ENCODE measurements at places on chromosomes 1 and 21.

GRCh38 chr1:114502080-114502479, 8.9 kb downstream of the TRIM33 start:
- no peak for DNase-seq

DNA sequence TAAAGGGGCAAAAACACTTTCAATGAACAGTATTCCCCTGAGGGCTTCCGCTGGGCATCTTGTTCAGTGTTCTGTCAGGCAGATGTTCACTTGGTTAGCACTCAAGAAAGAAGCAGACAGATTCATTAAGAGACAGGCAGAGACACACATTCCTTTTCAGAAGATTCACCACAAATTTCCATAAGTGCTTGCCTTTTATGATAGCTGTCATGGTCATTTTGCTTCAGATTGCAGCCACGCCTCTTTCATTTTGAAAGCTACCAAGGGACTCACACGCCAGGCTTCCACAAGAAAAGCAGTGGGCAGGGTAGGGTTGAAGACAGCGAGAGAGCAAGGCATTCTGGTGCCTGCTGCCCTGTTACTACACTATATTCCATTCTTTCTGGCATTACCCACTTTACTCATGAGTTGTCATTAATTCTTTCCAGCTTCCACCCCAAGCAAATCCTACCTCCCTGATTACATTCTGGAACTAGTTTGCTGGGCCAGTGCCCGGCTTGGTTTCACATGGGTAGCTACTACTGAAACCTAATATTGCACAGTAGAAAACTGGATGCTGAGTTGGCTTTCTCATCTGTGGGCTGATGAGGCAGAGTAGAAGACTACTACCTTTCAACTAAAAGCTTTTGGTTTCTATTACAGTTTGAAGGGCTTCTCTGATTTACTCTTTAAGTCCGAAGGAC, 91.2 kb upstream of the COL24A1 start:
- DNase-seq = no peak

- DNase-seq = no peak
Observed at GRCh38 chr21:30986965-30987364, 51.3 kb downstream of the KRTAP19-8 start.

DNA sequence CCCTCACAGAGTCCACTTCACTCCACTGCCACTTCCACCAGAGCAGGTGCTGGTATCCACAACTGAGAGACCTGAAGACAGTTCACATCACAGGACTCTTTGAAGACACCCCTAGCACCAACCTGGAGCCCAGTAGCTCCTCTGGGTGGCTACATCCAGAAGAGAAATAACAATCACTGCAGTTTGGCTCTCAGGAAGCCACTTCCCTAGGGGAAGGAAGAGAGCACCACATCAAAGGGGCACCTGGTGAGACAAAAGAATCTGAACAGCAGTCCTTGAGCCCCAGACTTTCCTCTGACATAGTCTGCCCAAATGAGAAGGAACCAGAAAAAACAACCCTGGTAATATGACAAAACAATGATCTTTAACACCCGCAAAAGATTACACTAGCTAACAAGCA, 113.2 kb downstream of the TENT5C start:
- DNase-seq = no peak

DNA sequence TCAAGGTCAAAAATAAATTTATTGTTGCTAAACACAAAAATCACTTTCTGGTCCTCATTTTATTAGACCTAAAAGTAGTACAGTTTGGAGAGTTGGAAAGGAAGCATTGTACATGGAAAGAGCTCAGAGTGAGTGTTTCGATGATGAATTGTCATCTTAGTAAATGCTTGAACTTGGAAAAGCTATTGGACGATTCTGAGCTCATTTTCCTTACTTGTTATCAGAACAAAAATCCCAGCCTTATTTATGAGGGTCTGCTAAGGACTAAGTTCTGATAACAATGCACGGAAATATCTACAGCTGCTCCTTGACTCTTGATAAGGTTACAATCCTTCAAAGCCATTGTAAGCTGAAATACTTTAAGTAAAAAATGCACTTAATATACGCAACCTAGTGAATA, 710.0 kb upstream of the PTBP2 start:
- DNase-seq = no peak

DNA sequence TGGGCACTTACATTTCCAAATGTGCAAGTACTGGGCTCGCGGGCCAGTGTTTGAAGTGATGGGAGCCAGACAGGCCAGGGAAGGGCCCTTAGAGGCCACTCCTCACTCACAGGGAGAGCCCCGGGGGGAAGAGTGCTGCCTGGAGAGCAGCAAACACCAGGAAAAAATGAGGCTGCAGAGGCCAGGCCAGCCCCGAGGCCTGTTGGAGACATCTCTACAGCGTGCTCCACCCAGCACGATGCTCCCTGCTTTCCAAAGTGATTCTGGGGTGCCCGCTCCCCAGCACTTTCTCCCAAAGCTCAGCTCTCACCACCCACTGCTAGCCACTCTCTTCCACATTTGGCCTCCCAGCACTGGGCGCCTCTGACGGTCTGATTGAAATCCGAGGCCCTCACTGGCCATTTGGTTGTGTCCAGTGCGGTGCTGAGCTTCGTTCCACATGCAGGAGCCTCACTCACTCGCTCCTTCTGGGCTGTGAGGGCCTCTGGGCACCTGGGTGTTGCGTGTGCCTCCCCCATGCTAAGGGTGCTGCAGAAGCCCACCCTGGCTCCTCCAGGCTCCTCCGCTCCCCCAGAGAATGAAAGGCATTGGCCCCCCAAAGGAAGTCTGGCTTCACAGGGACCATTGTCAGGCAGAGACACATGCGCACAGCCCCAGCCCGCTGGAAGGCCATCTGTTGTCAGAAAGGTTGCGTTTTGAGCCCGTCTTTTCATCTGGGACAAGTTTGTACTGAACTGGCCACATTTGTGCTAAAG, 385.4 kb upstream of the VAMP3 start:
- DNase-seq = no peak

DNA sequence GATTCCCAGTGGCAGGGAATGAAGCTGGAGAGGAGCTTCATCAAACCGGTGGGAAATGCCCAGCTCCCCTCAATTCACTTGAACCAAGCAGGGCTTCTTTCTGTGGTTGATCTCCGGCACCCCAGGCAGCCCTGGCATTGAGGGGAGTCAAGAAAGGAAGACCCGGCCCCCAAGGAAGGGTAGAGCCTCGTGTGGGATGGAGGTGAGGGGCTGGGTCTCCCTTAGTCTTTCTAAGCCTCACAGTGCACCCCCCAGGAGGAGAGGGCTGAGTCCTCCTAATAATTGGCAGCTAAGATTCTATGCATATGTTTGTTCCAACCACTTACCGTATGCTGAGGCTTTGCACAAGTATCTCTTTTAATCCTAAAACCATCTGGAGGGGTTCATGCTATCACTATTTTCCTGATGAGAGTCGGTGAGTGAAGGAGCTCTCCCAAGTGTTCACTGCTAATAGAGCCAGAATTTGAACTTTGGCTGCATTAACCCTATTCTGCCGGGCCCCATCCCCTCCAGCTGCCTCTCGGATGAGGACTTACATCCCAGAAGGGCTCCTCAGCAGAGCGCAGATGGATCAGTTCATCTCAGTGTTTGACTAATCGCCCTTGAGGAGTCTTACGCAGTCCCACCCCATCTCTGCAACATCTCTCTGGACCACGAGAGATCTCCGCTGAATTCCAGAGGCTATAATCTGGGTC, 33.1 kb upstream of the TMEM51 start:
- no peak for DNase-seq

GRCh38 chr1:224069138-224069537, 44.8 kb upstream of the FBXO28 start:
- no peak for DNase-seq

DNA sequence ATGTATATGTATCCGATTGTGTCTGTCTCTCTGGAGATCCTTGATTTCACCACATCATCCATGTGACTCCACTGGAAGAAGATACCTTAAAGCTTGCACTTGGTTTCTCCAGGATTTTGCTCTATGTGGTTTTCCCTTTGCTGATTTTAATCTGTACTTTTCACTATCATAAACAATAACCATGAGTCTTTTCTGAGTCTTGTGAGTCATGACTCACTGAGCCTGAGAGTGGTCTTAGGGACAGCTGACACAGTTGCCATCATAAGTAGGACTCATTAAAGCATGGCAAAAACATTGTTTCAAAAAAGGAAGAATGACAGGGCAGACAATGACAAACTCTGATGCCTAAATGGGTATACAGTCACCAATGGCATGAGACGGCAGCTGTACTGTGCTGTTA, 226.2 kb downstream of the AKT3 start:
- no peak for DNase-seq

- no peak for DNase-seq
Observed at GRCh38 chr1:93322349-93322748, 23.4 kb upstream of the DR1 start.

GRCh38 chr1:76238094-76238628, 163.6 kb downstream of the ST6GALNAC3 start:
- no peak for DNase-seq

GRCh38 chr1:169896013-169896412, 2.3 kb upstream of the SCYL3 start:
- no peak for DNase-seq

GRCh38 chr1:101308935-101309333, 72.1 kb downstream of the S1PR1 start:
- DNase-seq = no peak

GRCh38 chr1:94919241-94920030, 7.5 kb downstream of the CNN3 start:
- no peak for DNase-seq

GRCh38 chr1:53366901-53367502, 39.1 kb upstream of the LRP8 start:
- DNase-seq = no peak

- no peak for DNase-seq
Observed at GRCh38 chr21:33966324-33966949, 50.8 kb upstream of the ATP5PO start.

GRCh38 chr1:1732381-1732780, 8.2 kb upstream of the CDK11A start:
- no peak for DNase-seq

DNA sequence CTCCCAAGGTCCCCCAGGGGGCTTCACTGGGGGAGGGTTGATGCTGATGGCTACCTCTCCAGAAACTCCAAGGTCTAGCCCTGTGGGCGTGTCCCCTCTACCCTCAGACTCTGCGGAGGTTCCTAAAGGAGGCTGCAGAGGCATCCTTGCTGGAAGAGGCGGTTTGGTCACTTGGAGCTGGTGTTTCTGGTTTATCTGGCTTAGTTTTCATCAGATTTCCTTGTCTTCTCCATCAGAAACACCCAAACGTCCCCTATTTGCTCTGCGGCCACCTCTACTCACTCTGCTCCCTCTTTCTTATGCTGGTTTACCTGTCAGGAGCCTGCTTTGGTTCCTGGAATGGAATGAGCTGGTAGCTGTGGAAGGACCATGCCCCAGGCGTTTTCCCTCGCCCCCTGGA, 2.5 kb downstream of the PKP1 start:
- no peak for DNase-seq

- no peak for DNase-seq
Observed at GRCh38 chr1:182113879-182114626, 52.5 kb upstream of the ZNF648 start.

DNA sequence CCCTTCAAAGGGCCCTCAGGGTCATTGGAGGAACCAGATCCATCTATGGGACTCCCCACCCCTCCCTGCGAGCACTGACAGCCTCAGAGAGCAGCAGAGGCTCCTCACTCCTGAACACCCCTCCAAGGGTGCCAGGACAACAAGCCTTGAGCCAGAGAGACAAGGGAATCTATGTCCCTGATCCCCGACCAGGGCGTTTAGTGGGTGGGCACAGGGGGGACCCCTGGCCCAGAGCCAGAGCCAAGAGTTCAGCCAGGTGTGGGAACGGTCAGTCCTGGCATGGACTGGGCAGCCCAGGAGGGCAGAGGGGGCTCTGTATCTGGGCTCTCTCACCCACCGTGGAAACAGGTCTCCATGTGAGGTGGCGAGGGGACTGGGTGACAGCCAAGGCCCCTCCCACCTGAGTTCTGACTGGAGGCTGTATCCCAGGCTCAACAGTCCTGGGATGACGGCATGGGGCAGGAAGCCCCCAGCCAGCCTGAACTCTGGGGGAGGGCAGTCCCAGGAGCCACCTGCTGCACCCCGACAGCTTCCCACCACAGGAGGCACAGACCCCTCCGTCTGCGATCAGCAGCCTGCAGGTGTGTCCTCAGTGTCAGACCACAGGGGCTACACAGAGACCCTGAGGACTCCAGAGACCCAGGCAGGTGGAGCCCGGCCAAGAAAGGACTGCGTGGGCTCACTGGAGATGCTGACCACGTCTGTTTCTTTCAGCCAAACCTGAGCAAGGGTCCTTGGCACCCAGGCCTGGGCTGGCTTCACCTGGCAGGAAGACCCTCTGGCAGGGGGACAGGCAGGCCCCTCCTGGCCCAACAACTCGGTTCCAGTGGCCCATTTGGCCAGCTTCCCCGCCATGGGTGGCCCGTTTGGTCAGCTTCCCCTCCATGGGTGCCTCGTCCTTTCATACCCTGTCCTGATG, 11.2 kb upstream of the SRARP start:
- no peak for DNase-seq

DNA sequence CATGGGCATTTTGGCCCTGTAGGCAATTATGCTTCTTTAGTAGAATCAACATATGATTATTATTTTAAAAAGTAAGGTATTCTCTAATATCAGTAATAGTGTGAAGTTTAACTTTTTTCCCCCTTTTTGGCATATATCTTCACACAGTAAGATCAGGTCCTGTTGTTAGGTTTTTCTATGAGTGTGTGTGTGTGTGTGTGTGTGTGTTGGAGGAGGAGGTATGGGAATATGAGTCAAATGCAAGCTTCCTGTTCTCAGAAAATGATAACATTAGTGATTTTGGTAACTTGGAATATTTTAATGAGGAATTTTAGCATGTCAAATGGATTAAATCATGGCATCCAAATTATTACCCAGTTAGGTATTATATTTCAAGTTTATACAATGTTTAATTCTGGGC, 65.8 kb upstream of the BCL10 start:
- no peak for DNase-seq

DNA sequence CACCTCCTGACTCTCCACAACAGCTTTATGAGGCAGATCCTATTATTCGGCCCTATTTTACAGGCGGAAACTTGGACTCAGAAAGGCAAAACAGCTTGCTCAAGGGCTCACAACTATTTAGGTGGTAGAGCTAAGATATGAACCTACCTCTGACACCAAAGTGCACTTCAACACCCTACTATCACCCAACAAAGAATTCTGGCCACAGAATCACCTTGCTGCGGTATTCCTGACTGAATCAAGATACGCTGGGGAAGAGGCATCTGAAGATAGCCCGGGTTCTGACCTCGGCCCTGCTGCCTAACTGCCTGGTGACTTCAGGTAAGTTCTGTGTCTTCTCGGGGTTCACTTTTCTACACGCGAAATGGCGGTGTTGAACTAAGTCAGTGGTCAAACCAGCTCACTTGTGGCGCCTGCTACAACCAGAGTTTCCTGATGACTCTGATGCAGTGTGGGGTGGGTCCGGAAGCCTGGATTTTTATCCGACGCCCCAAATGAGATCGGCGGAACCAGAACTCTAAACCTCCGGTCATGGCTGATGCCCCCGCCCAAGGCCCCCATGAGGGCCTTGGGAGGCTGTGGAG, 608 bp downstream of the PEF1 start:
- peak; percentile 67 for DNase-seq

- DNase-seq = no peak
Observed at GRCh38 chr1:207883660-207884250, 27.2 kb downstream of the CD34 start.

- peak; percentile 87 for DNase-seq
Observed at GRCh38 chr1:26275580-26276431, 4.1 kb upstream of the SH3BGRL3 start.

Measured in CD4-positive, alpha-beta T cell treated with Interleukin-2 at 100 ng/mL for 4 hours (primary cell).